Stimulated activated CD8-positive, alpha-beta memory T cell treated with anti-CD3 and anti-CD28 coated beads, Interleukin-2, amount 100 ng/mL, for 1 hour (primary cell): ENCODE measurements at places on chromosomes 11 and 22.
A peak's percentile ranks its signal among the peaks of the same experiment; 100 is the strongest.

GRCh38 chr22:38124236-38124974 is 13.9 kb upstream of the BAIAP2L2 start:
- no peak for DNase-seq

- no peak for DNase-seq
Measured at GRCh38 chr11:44766112-44766971, 39.6 kb downstream of the TSPAN18 start.

GRCh38 chr11:5420993-5421392 is 918 bp upstream of the OR51Q1 start:
- DNase-seq: no peak

GRCh38 chr22:38843201-38843656 is 599 bp downstream of the NPTXR start:
- no peak for DNase-seq

DNA sequence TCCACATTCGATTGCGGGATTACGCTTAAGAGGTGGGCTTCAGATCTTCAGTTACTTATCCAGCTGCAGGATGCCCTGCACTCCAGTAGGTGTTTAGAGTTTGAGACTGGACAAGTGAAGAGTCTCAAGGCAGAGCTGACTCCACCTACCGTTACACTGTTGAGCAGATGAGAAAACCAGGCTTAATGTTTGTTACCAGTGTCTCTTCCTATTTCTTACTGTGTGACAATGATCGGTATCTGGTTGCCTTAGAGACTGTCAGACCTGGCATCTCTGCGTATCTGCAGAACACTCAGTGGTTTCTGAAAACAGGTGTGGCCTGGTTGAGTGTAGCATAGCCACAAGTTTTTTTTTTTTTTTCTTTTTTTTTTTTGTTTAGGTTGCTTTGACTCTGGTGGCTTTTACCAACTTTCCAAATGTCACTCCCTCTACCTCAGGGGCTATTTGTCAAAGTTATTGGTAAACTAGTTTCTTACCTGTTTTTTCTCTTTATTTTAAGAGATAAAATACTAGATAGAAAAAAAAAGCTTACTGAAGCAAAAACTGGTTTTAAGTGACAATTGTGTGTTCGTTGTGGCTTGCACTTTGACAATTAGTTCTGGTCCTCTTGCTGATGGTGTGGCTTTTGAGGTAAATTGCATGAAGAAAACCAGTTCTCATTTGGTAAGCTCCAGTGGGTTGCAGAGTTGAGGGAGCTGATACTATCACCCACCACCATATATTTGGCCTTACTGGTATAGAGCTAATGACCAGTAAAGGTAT is 284.8 kb downstream of the ETS1 start:
- DNase-seq: peak; percentile 47

DNA sequence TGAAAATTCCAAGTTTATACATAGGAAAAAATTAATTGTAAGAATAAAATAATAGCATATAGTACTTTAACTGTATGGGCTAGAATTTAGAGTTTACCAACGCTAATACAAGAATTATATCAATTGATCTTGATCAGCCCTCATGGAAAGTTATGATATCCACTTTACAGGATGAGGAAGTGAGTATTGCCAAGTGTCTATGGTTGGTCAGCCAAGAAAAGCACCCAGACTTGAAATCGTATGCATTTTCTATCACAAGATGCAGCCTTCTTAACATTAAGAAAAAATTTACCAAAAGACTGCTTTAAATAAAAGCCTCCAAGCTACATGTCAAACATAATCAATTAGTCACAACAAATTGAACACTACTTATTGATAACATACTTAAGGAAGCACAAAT is 53.0 kb downstream of the DDI1 start:
- no peak for DNase-seq

GRCh38 chr11:69493931-69494821 is 12.7 kb downstream of the LINC01488 start:
- no peak for DNase-seq

GRCh38 chr22:28231441-28231840 is 312.4 kb upstream of the PITPNB start:
- DNase-seq: no peak

GRCh38 chr11:12206529-12206928 is 96.1 kb downstream of the MICAL2 start:
- no peak for DNase-seq

- no peak for DNase-seq
Measured at GRCh38 chr11:75240311-75241035, at the start of gene TPBGL. TPBGL (plus strand) TSS chr11:75240774; CDS start chr11:75241050, 276 bp downstream.

DNA sequence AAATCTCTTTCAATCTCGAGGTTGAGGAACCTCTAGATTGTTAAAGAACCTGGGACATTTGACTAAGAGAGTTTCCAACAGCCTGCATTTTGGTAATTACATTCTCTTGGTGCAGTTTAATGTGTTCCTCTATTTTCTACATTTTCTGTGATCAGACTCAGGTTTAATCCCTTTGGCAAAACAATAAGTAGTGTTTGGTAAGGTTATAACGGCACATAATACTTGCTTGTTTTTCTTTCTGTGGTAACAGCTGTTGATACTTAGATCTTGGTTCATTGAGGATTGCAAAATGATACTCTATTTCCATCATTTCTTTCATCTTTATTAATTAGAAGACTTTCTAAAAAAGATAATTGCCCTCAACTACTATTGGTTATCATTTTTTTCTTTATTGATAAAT is 271.3 kb downstream of the SBF2 start:
- DNase-seq: no peak

DNA sequence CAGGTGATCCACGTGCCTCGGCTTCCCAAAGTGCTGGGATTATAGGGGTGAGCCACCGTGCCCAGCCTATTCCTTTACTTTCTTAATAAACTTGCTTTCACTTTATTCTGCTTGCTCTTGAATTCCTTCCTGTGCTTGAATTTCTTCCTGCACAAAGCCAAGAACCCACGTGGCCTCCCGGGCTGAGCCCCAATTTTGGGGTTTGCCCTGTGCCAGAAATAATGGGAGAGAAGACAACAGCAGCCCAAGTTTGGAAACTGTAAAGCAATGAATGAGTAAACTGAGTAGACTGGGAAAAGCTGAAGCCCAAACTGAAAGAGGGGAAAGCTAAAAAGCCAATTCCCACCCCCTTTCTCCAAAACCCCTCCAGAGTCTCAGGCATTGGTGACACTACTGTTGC is 136.4 kb downstream of the NECTIN1 start:
- DNase-seq: no peak

- no peak for DNase-seq
Measured at GRCh38 chr11:60221692-60222091, 21.2 kb downstream of the MS4A4E start.

GRCh38 chr22:43078522-43078921 is 10.7 kb downstream of the TTLL1 start:
- no peak for DNase-seq

DNA sequence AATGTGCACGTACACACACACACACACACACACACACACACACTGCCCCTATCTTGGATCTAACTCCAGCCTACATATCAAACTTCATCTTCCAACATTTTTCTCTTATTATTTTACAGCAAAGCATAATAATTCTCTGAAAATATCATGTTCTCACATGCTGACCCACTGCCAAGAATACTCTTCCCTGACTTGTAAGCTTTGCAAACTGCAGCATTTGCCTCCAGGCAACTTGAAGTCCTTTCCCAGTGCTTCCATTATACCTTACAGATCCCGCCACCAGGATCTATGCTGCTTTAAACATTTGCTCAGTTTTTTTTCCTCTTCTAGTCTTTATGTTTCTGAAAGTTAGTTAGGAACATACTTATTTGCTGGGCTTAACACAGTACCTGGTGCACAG is 483.3 kb upstream of the ARHGAP42 start:
- no peak for DNase-seq

- no peak for DNase-seq
Measured at GRCh38 chr22:50527921-50528681, 1.7 kb downstream of the TYMP start.

DNA sequence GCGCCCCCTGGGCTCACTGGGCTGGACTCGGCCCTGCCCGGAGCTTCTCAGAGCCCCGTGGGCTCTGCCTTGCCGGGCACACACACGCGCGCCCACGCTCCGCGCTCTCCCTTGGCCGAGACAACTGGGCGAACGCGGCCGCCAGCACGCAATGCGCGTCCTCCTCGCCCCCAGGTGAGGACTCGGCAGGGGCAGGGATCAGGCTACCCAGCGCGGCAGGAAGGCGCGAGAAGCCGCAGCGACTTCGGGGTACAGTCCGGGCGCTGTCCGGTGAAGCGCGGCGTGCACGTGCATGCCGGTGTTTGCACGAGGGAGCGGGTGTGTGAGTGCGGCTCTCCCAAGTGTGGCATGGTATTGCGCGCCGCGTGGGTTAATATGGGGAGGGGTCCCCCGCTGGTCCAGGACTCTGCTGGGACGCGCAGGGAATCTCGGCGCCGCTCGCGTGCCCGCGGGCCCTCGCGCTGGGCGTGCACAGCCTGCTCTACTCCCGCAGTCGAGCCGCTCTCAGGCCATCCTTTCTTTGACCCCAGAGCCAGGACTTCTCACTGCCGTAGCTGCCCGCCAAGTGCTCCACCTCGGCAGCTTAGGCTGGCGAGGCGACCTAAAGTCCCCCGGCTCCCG is 5.4 kb downstream of the WNT7B start:
- DNase-seq: no peak

DNA sequence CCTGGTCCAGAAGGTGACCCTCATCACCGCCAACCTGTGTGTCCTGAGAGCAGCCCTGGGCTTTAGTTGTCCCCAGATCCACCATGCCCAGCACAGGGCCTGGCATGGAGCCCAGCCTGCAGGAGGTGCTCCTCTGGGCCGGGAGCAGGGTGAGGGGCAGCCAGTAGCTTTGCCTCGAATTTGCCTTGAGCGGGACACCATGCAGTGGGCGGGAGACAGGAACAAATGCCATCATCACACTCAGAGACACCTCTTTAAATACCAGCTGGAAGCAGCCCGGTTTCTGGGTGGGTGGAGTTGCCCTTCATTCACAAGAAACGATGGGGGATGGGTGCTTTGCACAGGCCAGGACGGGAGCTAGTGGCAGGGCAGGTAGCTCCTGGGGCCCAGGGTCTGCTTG is 19.3 kb downstream of the FLRT1 start:
- no peak for DNase-seq

GRCh38 chr11:34492806-34493414 is 20.7 kb downstream of the ELF5 start:
- DNase-seq: peak; percentile 8
